H7 (cell line): ENCODE measurements at places on chromosomes 3 and 15. TPM values are rescaled to one million over a fixed set of nuclear protein-coding genes. Genes with fewer than 3 reads are reported as not detected.

GRCh38 chr3:181253796-181254195 lies 264.3 kb upstream of the DNAJC19 start:
- DNase-seq, result no peak

The ADAMTS7 gene
- 14.3 and 20.2 TPM in 2 replicates for total RNA-seq

GRCh38 chr3:42527368-42527917 lies 25.0 kb downstream of the VIPR1 start:
- peak; percentile 71 for DNase-seq

- DNase-seq, result peak; percentile 56
Observed at GRCh38 chr15:90864507-90864906, 3.9 kb upstream of the FURIN start.

- DNase-seq, result no peak
Observed at GRCh38 chr3:65779390-65779789, 259.3 kb downstream of the MAGI1 start.

DNA sequence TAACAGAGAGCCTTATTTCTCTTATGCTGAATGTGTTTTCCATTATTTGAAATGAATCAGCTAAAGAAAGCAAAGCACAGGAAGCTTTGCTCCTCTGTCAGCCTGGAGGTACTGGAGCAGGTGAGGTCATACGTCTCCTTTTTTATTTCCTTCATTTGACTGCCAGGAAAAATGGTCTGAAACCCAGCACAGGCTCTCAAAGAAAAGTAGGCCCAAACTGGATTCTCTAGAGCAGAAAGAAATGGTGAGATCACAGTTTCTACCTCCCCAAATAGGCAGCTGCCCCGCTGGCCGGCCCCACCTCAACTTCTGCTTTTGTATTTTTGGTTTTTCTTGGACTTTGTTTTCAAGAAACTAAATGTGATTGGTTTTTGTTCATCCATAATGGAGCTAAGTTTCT lies 95.1 kb downstream of the RPL39L start:
- DNase-seq, result no peak

The GNB4 gene
- 50.4 and 56.1 TPM in 2 replicates for total RNA-seq
